ENCODE measurements at places on chromosomes 3 and 15.

GRCh38 chr15:97115761-97116070 is 785.2 kb downstream of the NR2F2 start:
- no peak for DNase-seq

DNA sequence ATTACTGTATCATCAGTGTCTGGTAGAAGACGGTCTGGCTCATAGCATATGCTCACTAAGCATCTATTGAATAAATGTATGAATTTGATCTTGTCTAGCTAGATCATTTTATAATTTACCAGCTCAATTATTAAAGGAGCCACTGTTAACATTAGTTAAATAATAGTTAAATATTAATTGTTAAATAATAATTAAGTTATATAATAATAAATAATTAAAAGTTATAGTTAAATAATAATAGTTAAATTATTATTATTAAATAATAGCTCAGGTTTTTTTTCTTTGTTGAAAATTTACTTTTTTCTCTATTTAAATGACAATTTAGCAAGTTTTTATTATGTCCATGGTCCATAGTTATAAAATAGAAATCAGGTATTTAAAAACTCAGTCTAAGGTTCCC is 274.4 kb downstream of the OXSM start:
- no peak for DNase-seq

GRCh38 chr3:15241341-15241740 is 35.3 kb downstream of the CAPN7 start:
- peak; percentile 5 for DNase-seq

- DNase-seq, result no peak
Observed at GRCh38 chr3:123743121-123743520, 141.0 kb downstream of the MYLK start.

DNA sequence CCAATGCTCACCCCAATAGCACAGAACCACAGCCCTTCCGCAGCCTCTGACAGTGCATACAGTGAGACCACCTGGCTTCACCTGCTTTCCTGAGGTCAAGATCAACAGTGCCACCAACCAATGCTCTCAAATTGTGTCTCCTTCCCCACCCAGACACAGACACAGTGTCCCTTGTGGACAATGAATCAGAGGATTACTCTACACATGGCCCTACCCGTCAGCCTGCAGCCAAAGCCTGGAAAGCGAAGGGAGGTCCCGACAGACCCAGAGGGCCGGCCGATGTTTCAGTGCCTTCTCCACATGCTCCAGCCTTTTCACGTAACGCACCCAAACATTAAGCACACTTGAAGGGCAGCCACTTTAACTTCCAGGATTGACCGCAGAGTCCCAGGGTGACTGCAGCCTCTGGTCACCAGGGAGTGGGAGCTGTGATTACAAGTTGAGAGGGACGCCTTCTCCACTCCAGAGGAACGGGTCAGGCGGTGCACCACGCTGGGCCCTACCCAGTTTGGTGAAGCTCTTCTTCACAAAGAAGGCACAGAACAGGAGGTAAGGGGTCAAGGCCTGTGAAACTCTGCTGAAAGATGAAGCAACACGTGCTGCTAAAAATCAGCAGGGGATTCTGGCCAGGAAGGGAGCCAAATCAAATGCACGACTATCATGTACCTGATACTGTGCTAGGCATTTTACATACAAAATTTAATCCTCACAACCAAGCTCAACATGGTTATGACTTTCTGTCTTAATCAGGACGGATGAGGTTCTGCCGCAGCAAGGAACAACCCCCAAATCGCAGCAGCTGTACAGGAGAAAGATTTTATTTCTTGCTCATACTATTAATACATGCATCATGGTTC is 17.2 kb downstream of the KLHL25 start:
- DNase-seq, result no peak

DNA sequence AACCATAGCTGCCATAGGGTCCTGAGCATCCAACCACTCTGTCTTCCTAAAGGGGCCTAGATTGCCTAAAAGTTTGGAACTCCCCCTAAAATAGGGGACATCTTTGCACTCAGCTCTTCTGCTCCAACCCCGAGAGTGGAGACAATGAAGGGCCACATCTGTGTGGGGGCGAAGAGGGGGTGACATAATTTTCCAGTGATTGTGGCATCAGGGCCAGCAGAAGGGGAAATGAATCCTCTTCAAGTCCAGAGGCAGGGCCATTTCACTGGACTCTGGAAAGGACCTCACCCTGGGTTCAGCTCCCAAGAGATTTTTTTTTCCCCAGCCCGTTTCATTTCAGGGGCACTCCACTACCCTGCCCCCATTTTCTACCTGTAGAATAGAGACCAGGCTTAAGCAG is 4.6 kb upstream of the ANKRD63 start:
- DNase-seq, result no peak

GRCh38 chr3:39753391-39753790 is 56.0 kb upstream of the MYRIP start:
- no peak for DNase-seq

DNA sequence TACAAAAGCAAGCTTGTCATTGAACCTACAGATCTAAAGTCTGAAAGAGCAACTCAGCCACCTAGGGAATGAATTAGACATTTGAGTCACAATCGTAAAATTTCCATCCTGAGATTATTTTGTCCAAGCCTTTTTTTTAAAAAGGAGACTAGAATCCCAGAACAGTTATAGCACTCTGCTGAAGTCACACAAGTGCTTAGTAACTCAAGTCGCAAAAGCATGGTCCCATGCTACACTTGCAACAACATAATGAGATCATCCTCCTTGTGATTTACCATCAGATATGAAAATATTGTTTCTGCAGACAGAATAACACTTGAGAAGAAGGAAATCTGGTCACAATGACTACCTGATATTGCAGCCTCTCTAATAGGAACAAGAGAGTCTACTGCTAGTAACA is 106.7 kb downstream of the ZIC4 start:
- DNase-seq, result no peak

- DNase-seq, result peak; percentile 49
Observed at GRCh38 chr3:186380622-186381380, 18.8 kb upstream of the DGKG start.

GRCh38 chr15:101066501-101067408 is 147.6 kb downstream of the LRRK1 start:
- DNase-seq, result no peak

DNA sequence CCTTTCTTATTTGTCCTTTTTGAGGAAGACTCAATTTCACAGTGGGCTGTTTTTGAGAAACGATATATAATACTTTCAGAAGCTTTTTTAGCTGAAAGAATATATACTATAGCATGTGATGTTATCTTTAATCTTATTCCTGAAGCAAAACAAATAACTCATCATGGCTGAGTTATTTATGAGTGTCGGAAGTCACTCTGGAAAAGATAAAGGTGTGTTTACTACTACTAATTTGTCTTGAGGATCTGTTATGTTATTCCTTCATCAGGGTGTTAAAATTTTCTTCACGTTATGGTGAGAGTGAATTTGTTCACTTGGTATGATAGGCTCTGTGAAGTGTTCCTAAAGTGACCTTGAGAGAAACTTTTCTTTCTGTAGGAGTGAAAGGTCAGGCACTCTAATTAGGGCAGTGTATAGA is 4.7 kb downstream of the TCF12 start:
- no peak for DNase-seq

DNA sequence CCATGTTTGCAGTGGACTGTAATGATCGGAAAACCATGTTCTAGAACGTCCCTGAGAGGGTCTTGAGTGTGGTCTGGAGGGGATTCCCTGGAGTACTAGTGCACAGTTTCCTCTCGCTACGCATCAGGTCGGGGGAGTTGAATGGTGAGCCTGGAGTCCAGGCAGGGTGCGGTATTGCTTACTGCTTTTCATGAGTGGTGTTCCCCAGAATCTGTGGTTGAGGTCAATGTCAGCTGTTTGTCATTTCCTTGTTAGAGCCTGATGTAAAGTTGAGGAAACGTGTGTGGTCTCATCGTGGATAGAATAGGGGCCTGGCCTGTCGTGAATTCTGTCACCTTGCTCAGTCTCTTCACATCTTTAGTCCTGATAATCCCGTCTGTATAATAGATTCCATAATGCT is 328.2 kb upstream of the LRRFIP2 start:
- DNase-seq, result no peak

DNA sequence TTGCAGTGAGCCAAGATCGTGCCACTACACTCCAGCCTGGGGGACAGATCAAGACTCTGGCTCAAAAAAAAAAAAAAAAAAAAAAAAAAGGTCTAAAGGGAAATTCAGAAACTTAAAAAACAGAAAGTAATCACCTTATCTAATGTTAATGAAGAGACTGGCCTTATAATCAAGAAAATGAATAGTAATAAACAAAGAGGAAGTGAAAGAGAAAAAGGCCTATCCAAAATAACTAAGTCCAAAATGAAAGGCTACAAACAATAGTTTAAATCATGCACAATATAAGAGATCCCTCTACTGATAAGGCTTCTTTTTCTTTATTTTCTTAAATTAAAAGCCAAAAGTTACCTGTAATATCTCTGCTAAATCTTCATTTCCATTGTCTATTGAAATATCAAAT is 37.1 kb upstream of the HDC start:
- DNase-seq, result no peak

- no peak for DNase-seq
Observed at GRCh38 chr15:90960298-90961091, 5.8 kb downstream of the RCCD1 start.
